ENCODE measurements at places on chromosomes 3 and 15.

DNA sequence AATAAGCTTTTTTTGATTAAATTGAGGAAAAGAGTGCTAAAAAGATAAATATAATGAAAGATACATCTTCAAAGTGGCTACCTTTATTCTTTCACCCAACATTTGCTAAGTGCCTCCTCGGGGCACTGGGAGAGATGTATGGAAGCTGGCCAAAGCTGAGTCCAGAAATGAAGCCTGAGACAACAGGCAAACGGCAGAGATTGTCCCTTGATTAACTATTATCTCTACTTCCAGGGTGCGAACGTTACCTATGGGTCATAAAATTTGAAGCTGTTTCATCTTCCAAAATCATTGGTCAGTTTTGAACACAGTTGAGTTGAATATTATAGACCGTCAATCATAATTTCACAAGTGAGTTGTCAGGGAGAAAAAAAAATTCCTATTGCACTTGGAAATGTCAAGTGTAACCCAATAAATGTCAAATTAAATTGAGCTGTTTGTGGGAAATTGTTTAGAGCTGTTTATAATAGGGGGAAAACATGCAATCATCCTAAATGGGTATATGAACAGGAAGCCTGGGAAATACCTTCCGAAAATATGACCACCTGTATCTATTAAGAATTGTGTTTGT, 73.9 kb downstream of the SUCLG2 start:
- DNase-seq: no peak

- DNase-seq: no peak
Measured at GRCh38 chr3:194579091-194579606, 54.1 kb downstream of the TMEM44 start.

- no peak for DNase-seq
Measured at GRCh38 chr3:168289471-168290008, 193.8 kb upstream of the GOLIM4 start.

- DNase-seq: no peak
Measured at GRCh38 chr3:72397586-72397985, 450.7 kb downstream of the SHQ1 start.

- DNase-seq: no peak
Measured at GRCh38 chr3:65419233-65419632, 619.5 kb downstream of the MAGI1 start.

DNA sequence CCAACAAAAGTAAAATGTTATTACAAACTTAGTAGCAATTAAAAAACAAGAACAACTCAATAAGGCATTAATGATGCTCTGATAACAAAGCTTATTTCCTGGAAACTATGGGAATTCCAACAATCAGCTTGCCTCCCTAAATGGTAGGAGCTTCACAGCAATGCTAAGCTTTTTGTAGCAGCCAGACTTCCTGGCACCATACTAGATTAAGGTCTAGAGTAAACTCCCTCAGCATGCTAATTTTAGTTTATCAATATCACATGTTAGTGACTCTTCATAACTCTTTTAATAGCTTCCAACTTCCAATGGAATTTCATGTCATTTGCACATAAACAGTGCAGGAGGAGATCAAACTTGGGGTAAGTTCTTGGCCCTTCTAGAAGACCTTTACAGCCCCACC, 782.0 kb downstream of the MCTP2 start:
- DNase-seq: no peak

GRCh38 chr3:31896648-31897433, 84.2 kb downstream of the OSBPL10 start:
- DNase-seq: no peak

All from activated CD4-positive, alpha-beta memory T cell treated with anti-CD3 and anti-CD28 coated beads for 36 hours (primary cell).